ENCODE measurements at places on chromosomes 3 and 15. TPM values are rescaled to one million over a fixed set of nuclear protein-coding genes. Genes with fewer than 3 reads are reported as not detected.

Gene TNNC1
- not detected for polyA plus RNA-seq

Gene OR5AC2
- polyA plus RNA-seq = not detected

Gene CELF6
- polyA plus RNA-seq = 0.19 TPM

Gene CD86
- polyA plus RNA-seq = 85.1 TPM

Gene KNG1
- polyA plus RNA-seq = not detected

Gene GRK7
- not detected for polyA plus RNA-seq

Gene MYRIP
- polyA plus RNA-seq = 0.11 TPM

Gene ESYT3
- 0.05 TPM for polyA plus RNA-seq

Gene ARL8B
- 43.4 TPM for polyA plus RNA-seq

Gene EAF1
- polyA plus RNA-seq = 5.4 TPM

Gene LYZL4
- polyA plus RNA-seq = not detected

Gene NRROS
- polyA plus RNA-seq = 18.9 TPM

Gene EHHADH
- 0.84 TPM for polyA plus RNA-seq

Gene CAV3
- not detected for polyA plus RNA-seq

Gene TRPM1
- not detected for polyA plus RNA-seq

Gene WDR48
- polyA plus RNA-seq = 40.5 TPM

Gene PDZRN3
- not detected for polyA plus RNA-seq

Gene KIF23
- 1.0 TPM for polyA plus RNA-seq

Gene SLC12A1
- not detected for polyA plus RNA-seq

Gene VWA5B2
- 0.20 TPM for polyA plus RNA-seq

Gene CADM2
- polyA plus RNA-seq = not detected

Gene CGNL1
- polyA plus RNA-seq = 0.16 TPM

Gene UQCC5
- polyA plus RNA-seq = 23.7 TPM

Gene OR5K4
- not detected for polyA plus RNA-seq

Gene GPR62
- not detected for polyA plus RNA-seq

Gene ERICH6
- polyA plus RNA-seq = 0.41 TPM

Gene RBPMS2
- polyA plus RNA-seq = 0.14 TPM

Gene SPSB4
- not detected for polyA plus RNA-seq

Gene RAB6B
- 0.36 TPM for polyA plus RNA-seq

Gene CCDC13
- polyA plus RNA-seq = 1.1 TPM

Gene GNAT1
- polyA plus RNA-seq = not detected

Gene TGM5
- not detected for polyA plus RNA-seq

Gene OSBPL10
- polyA plus RNA-seq = 126 TPM
